ENCODE measurements at places on chromosomes 6 and 20. TPM values are rescaled to one million over a fixed set of nuclear protein-coding genes. Genes with fewer than 3 reads are reported as not detected.

SLX4IP gene
- polyA plus RNA-seq = 6.4 TPM

PREX1 gene
- polyA plus RNA-seq = 0.44 TPM

ZNF311 gene
- polyA plus RNA-seq = 4.7 TPM

HMGCLL1 gene
- 54.2 TPM for polyA plus RNA-seq

SENP6 gene
- polyA plus RNA-seq = 115 TPM

CD109 gene
- 0.07 TPM for polyA plus RNA-seq

BCAS4 gene
- 37.6 TPM for polyA plus RNA-seq

CLVS2 gene
- polyA plus RNA-seq = 12.9 TPM

PRDM1 gene
- not detected for polyA plus RNA-seq

KCNK5 gene
- not detected for polyA plus RNA-seq

KIAA1755 gene
- polyA plus RNA-seq = 1.3 TPM
